ENCODE measurements at places on chromosomes 16 and 17.

GRCh38 chr17:75823257-75824041 lies 20.8 kb downstream of the UNC13D start:
- DNase-seq, result no peak

- no peak for DNase-seq
Measured at GRCh38 chr16:68257906-68258800, 6.2 kb upstream of the SLC7A6 start.

DNA sequence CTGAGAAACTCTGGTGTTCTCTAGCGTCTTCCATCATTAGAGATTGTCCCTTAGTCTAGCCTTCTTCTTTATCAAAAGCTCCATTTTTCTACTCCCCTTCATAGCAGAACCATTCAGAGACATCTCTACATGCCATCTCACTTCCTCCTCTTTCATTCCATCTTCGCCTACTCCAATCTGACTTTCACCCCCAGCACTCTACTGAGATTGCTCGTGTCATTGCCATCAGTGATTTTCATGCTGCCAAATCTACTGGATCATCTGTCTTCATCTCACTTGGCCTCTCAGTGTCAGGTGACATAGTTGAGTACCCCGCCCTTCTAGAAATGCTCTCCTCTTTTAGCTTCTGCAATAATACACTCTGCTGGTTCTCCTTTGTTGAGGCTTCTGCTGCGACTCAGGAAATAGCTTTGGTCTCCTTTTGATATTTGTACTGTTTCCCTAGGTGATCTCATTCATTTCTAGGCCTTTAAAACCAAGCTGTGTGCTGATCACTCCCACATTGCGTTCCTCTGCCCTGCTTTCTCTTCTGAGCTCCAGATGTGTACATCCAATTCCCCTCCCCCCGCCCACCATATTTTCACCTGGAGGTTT lies 119.1 kb downstream of the FTO start:
- DNase-seq, result no peak

- no peak for DNase-seq
Measured at GRCh38 chr16:29789775-29790182, 772 bp upstream of the KIF22 start.

DNA sequence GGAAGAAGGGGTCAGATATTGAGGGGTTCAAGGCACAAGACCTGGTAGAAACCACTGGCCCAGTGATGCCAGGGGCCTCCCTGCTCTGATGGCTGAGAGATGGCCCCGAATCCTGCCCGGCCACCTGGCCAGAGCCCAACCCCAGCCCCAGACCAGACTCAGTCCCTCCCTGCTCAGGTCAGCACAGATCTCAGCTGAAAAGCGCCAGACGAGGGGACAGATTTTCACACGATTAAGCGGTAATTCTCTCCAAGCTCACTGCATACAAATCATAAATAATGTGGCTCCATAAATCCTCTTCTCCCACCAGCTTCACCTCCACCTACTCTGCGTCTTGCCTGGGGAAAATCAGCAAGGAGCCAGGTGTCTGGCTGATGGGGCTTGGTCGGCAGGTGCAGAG lies 57.1 kb downstream of the ENGASE start:
- DNase-seq, result no peak

Data from NCI-H524 (cell line).